Stimulated activated CD8-positive, alpha-beta memory T cell treated with anti-CD3 and anti-CD28 coated beads, Interleukin-4, amount 100 ng/mL, for 24 hours (primary cell): ENCODE measurements at places on chromosomes 12 and 14.

DNA sequence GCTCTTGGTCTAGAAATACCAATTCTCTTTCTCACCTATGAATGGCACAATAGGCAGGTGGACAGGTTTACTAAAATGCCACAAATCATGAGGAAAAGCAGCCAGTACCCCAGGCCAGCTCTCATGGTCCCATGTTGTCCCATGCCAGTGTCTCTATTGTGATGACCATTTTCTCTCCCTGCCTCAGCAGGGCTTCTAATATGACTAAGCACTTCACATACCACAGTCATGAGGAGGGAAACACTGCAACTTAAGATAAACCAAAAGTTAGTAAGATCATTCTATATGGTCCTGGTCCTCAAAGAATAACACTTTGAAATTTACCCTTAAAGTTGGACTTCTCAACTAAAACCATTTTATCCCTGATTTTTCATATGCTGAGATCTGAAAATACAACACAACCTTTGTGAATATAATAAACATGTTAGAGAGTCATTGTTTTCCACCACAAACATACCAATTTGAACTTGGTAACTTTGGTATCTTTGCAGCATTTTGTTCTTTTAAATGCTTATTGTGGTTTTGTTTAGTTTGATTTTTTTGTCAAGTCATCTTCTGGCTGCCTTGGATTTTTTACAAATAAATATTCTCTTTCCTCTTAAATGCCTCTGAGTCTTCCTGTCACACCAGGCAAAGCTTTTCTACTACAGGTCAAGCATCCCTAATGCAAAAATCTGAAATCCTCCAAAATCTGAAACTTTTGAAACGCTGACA lies 3.6 kb downstream of the TTC5 start:
- no peak for DNase-seq

GRCh38 chr14:101132051-101132571 lies 228.6 kb upstream of the RTL1 start:
- no peak for DNase-seq

DNA sequence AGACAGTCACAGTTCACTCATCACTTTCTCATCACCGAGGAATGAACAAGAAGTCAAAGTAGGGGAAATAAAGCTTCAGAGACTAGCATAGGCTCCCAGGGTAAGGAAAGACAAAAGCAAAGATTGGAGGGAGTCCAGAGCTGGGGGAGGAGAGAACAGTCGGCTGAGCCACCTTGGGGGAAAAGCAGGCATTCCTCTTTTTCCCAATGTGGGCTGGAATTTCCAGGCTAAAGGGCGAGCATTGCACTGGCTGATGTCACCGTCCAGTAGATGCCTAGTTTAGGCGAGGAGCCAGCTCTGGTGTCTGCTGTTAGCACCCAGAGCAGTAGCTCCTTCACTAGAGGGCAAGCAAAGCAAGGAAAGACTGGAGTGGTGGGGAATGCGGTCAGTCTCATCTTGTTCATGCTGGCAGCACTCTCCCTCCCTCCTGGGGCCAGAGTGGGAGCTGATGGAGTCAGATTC lies 8.5 kb upstream of the KRT75 start:
- DNase-seq: no peak

DNA sequence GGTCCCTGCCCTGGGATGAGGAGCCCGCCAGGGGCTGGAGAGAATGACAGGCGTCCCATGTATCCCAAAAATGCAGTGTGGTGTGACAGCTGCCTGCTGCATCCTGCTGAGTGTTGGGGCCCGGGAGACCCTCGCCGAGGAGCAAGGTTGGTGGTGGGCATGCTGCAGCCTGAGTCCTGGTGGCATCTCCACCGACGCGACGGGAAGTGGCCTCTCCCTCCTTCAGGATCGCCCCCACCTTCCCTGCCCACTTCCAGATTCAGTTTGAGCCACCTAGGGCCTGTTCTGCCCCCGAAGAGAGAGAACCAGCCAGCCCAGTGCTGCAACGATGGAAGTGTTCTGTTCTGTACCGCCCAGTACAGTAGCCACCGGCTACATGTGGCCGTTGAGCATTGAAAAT lies 70.1 kb downstream of the TSPAN9 start:
- DNase-seq: no peak

GRCh38 chr14:75531660-75532317 lies 9.5 kb downstream of the BATF start:
- DNase-seq: no peak
